ENCODE measurements at places on chromosomes 7 and 10. TPM values are rescaled to one million over a fixed set of nuclear protein-coding genes. Genes with fewer than 3 reads are reported as not detected.
A peak's percentile ranks its signal among the peaks of the same experiment; 100 is the strongest.

- H3K36me3 ChIP-seq = no peaks in the 10 kb centered on the region
- DNase-seq = no peak
- no peaks in the 10 kb centered on the region for H3K27me3 ChIP-seq
Measured at GRCh38 chr7:3176112-3177000, 124.7 kb upstream of the SDK1 start.

DNA sequence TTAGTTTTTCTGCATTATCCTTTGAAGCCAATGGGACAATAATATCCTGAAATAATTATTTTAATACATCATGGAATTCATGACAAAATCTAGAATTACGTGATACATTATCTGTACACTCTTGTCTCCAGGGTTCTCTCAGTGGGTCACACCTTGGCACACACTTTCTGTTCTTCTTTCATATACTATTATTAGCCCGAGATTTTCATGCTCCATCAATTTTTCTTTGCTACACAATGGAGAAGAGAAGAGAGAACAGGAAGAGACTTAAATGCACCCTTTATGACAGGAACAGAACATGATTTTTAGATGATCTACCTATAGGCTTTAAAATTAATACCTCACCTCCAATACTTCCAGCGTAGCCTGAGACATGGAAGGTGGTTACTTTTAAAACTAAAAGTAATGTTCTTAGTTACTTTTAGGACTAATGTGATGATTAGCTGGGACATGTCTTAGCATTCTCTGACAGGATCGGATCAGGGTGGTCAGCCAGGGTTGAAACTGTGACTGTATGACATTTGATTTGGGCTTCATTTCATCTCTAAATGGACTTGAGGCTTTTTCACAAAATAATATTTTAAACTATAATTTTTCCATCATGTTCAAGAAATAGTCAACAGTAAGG lies 148.2 kb upstream of the WNT16 start:
- H3K27ac ChIP-seq = no peak overlapping the region
- H3K27me3 ChIP-seq = no peaks in the 10 kb centered on the region
- H3K4me3 ChIP-seq = no peak overlapping the region
- no peaks in the 10 kb centered on the region for H3K36me3 ChIP-seq
- DNase-seq = no peak
- no peaks in the 10 kb centered on the region for H3K4me1 ChIP-seq

DNA sequence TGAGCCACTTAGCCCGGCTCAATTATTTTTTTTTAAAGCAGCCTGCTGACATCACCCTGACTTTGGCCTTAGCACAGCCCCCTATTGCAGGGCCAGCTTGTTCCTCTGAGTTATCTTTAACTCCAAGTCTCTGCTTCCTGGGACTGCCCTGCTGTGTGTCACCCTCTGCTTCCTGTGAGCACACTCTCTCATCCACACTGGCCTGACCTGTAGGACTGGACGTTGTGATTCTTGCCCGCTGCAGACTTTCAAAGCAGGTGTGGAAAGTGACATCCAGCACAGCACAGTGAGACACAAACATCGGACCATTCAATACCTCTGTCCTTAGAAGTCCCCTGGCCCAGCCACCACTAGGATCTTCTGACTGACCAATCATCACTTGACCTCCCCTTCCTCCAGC lies 26.4 kb upstream of the HSPA12A start:
- no peaks in the 10 kb centered on the region for H3K4me1 ChIP-seq
- no peak overlapping the region for H3K4me3 ChIP-seq
- no peaks in the 10 kb centered on the region for H3K36me3 ChIP-seq
- H3K27ac ChIP-seq = no peak overlapping the region
- no peak for DNase-seq

- H3K27me3 ChIP-seq = no peaks in the 10 kb centered on the region
- peak within 1 kb of the TSS; percentile 83 for H3K27ac ChIP-seq
- no peaks in the 10 kb centered on the region for H3K4me1 ChIP-seq
- peak within 1 kb of the TSS; percentile 73 for H3K4me3 ChIP-seq
- DNase-seq = peak; percentile 95
Measured at GRCh38 chr7:27143023-27143949, at the start of gene HOXA5. TSS of gene HOXA5 (minus strand) at chr7:27143681. CDS start at chr7:27143607, 74 bp downstream.

DNA sequence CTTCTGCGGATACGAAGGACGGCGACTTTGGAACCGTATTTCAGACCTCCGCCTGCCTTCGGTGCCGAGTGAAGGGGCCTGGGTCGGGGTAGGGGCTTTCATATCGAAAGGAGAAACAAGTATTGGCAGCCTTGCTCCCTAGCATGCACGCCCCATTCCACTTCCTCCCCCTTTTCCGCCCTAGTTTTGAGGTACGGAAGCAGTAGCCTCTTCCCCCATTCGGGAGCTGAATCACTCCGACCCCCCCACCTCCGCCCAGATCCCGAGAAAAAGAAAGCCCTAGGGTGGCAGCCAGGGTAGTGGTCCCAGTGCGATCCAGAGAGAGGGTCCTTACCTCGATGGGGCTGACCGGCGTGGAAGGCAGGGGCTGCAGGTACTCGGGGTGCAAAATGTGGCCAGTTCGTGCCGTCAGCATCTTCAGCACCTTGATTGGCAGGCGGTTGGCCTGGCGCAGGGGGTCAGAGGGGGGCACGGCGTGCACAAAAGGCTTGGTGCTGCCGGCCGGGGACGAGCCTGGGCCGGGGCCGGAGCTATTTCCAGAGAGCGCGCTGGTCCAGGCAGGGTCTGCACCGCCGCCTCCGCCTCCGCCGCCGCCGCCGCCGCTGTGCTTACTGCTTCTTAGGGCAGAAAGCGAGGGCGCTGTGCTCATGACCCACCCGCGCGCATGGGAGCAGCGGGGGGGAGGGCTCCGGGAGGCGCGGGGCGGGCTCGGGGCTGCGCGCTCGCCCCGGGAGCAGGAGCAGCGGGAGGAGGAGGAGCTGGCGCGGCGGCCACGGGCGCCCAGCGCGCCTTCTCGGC lies 594 bp downstream of the ZNF503 start:
- peak overlapping the region; percentile 49 for H3K27ac ChIP-seq
- H3K36me3 ChIP-seq = peaks cover 10% of the 10 kb centered on the region
- H3K4me3 ChIP-seq = peak overlapping the region; percentile 69
- peak; percentile 32 for DNase-seq
- H3K4me1 ChIP-seq = peaks cover 3% of the 10 kb centered on the region
- no peaks in the 10 kb centered on the region for H3K27me3 ChIP-seq

GRCh38 chr7:5424749-5425506 lies 1.3 kb upstream of the TNRC18 start:
- H3K27me3 ChIP-seq = no peaks in the 10 kb centered on the region
- peak overlapping the region; percentile 95 for H3K27ac ChIP-seq
- H3K4me1 ChIP-seq = peaks cover 9% of the 10 kb centered on the region

DNA sequence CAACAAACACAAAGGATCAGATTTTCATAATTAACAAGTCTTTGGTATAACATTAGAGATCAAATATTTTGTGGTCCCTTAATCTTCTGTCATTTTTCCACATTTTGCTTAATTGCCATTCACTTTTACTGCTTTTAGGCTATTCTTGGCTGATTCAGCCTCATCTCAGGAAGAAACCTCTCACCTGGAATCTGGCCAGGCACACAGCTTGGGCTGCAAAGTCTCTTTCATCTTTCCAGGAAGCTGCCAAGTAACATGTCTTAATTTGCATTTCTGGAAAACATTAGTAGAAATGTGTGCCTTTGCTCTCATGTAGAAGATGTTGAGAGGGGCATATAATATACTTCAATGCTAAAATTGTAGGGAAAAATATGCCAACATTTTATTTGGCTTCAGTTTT lies 174.2 kb upstream of the STEAP4 start:
- no peaks in the 10 kb centered on the region for H3K27me3 ChIP-seq
- no peak for DNase-seq
- H3K4me3 ChIP-seq = no peak overlapping the region
- peaks cover 33% of the 10 kb centered on the region for H3K4me1 ChIP-seq
- H3K27ac ChIP-seq = no peak overlapping the region
- no peaks in the 10 kb centered on the region for H3K36me3 ChIP-seq

HYAL4 gene
- not detected for total RNA-seq

SUN3 gene
- not detected for total RNA-seq

GPR15LG gene
- total RNA-seq = not detected

STAG3 gene
- 1.3 TPM for total RNA-seq

OR2A12 gene
- not detected for total RNA-seq
